ENCODE measurements at places on chromosomes 3 and 15.
A peak's percentile ranks its signal among the peaks of the same experiment; 100 is the strongest.

DNA sequence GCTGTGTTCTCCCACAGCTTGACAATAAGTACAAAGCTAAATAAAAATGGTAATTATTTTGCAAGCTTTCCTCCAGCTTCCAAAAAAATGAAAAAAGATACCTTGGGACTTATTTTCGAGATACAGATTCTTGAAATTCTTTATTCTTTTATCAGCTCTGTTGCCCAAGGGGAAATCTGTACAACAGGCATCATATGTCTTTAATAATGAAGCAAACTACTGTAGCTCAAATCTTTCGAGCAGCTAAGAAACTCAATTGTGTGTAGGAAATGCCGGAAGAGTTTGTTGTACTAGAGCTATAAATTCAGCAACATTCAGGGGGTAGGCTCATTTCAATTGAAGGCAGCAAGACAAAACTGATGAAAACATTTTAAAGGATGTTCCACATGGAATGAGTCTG lies 297.7 kb downstream of the GBE1 start:
- no peak for DNase-seq

DNA sequence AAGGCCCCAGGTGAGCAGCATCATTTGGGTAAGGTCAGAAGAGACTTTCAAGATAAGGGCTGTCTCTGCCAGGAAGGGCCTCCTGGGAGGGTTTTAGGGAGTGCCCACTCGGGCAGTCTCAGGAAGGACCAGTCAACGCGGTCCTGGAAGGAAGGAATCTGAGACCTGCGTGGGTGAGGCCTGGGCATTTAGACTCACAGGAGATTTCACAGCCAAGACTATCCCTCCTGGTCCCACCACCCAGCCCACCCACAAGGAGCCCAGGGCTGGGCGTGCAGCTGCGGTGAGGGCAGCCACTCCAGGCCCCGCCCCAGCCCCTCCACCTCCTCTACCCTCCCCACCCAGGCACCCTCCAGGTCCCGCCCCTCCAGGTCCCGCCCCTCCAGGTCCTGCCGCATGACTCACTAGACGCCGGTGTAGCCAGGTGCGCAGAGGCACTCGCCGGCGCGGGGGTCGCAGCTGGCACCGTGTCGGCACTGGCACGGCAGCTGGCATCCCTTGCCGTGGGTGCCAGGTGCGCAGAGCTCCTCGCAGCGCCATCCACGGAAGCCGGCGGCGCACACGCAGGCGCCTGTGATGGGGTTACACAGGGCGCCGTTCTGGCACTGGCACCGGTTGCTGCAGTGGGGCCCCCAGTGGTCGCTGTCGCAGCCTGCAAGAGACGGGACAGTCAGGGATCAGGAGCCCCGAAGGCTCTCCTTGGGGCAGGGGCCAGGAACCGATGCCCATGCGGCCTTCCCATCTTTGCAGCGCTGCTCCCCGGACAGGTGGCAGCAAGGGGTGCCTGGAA lies 112.7 kb downstream of the RAB11A start:
- peak; percentile 70 for DNase-seq

- peak; percentile 16 for DNase-seq
These were observed 1.5 kb downstream of the CYP1A1 start for GRCh38 chr15:74723754-74724334.

GRCh38 chr3:150868282-150868681 lies 37.0 kb downstream of the MINDY4B start:
- no peak for DNase-seq

DNA sequence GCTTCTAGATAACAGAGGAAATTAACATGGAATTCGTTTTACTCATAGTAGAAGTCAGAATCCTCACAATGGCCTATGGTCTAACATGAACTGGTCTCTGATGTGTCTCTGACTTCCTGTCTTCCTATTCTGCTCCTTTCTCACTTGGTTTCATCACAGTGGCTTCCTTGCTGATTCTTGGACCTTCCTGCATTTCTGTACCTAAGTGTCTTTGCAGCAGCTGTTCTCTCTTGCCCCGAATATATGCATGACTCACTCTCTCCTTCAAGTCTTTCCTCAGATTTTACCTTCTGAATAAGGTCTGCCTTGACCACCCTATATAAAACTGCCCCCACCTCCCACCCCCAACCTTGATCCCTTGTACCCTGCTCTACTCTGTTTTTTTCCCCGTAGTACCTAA lies 14.1 kb downstream of the ARL13B start:
- DNase-seq, result no peak

GRCh38 chr3:38043486-38043885 lies 4.5 kb downstream of the DLEC1 start:
- no peak for DNase-seq

DNA sequence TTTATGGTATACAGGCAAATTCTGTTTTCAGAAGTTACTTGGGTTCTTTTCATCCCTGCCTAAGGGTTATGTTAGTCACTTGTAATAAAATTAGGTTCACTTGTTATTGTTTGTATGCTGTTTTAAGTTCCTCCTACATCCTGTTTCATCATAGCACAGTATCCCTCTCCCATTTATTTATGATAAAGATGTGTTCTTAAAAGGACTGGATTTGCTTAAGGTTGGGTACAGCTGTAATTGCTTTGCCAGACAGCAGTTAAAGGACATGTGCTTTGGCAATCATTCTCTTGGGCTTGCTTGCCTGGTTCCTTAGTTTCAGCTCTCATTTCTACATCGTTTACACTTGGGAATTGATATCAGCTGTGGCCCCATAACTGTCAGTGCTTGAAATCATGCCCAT lies 11.7 kb downstream of the ATP2C1 start:
- DNase-seq, result no peak

DNA sequence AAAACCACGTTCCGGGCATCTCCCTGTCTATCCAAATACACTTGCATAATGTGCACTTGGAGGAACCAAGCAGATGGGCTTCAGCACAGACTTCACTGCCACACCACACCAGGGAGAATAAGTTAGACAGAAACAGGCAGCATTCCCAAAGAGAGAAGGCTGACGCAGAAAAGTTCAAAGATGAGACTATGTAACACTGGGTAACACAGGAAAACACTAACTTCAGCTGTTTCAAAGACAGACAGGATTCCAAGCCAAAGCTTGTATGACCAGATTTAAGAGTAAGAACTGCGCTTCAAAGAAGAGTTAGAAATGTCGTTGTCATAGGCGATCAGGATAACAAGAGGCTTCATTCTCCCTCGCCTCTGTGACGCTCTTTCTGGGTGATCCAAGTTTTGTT lies 19.9 kb downstream of the SLC51A start:
- DNase-seq, result no peak

DNA sequence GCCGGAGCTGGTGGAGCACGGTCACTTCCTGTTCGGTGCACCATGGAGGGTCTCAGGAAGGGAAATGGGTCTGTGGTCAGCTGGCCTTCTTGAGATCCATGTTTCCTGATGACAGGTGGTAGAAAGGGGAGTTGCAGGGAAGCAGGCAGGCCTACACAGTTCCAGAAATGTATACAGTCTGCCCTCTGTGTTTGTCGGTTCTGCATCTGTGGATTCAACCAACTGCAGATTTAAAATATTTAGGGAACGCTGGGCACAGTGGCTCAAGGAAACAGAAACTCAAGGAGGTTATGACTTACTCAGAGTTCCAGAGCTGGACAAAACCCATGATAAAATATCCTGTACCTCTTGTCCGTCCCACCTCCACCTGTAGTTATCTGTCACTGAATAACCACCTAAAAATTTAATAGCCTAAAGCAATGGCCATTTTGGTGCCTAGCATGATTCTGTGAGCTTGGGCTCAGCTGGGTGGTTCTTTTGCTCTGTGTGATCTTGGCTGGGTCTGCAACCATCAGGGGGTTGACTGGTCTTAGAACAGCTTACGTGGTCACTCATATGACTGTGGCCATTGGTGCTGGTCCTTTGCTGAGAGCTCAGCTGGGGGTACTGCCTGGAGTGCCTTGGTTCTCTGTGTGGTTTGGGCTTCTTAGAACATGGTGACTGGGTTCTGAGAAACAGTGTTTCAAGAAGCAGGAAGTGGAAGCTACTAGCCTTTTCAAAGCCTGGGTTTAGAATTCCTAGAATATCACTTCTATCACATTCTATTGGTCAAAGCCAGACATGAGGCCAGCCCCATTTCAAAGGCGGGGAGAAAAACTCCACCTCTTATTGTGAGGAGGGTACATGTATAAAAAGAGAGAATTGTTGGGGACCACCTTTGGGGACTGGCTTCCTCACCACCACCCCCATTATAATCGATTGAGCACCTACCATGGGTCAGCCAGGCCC lies 239.7 kb upstream of the BHLHE40 start:
- DNase-seq, result no peak

GRCh38 chr3:174162550-174162949 lies 696.6 kb upstream of the NAALADL2 start:
- no peak for DNase-seq

DNA sequence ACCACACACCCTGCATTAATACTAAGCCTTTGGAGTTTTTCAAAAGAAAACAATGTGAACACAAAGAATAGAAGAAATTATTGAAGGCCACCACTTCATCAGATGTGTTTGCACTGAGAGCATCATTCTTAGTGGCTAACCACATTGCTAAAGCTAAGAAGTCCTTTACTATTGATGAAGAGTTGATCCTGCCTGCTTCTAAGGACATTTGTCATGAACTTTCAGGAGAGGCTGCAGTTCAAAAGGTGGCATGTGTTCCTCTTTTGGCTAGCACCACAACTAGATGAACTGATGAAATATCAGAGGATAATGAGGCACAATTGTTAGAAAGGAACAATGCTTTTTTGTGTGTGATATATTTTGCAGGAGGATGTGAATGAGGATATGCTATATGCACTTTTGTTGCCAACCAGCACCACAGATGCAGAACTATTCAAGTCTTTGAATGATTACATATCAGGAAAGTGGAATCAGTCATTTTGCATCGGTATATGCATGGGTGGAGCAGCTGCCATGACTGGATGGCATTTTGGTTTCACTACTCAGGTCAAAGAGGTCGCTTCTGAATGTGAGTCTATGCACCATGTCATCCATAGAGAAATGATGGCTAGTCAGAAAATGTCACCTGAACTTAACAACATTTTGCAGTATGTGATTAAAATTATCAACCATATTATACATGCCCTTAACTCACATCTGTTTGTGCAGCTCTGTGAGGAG lies 2.5 kb upstream of the EID1 start:
- DNase-seq, result no peak

Measured in nephron progenitor cell (in vitro differentiated cells).